ENCODE measurements at places on chromosomes 5 and 9. TPM values are rescaled to one million over a fixed set of nuclear protein-coding genes. Genes with fewer than 3 reads are reported as not detected.

Gene ANKRD18B
- total RNA-seq, result 30.5 TPM

- no peak for DNase-seq
Observed at GRCh38 chr9:124450931-124451661, 845 bp downstream of the ADGRD2 start.

DNA sequence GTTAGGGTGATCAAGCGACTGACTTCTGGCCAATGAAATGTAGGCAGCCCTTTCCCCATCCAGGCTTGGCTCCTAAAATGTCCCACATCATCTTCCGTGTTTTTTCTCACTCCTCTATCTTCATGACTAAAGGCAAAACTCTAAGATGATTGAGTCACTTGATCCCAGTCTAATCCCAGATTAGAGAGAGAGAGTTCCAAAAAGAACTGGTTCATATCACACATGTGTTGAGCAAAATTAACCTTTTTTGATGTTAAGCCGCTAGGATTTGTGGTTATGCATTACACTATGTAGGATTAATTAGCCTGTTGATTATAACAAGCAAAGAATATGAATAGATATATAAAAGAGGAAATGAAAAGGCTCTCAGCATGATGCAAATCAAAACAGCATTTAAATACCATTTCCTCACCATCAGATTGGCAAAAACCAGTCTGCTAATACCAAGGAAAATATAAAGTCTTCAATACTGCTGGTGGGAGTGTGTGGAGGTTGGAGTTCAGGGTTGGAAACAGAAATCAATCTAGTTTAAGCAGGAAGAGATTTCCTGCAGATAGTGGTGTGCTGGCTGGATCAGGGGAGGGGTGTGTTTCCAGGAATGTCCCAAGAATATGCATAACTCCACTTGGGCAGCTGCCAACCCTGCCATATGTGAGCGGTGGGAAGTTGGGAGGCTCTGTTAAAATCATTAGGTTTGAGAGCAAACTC, 187.6 kb upstream of the S1PR3 start:
- DNase-seq, result peak; percentile 4

- DNase-seq, result no peak
Observed at GRCh38 chr5:133402775-133403174, 209.6 kb downstream of the FSTL4 start.

- DNase-seq, result no peak
Observed at GRCh38 chr9:92616655-92617111, 53.2 kb downstream of the IPPK start.

GRCh38 chr5:5416733-5417132, 5.7 kb upstream of the ICE1 start:
- no peak for DNase-seq

Gene SOHLH1
- not detected for total RNA-seq

GRCh38 chr5:111326551-111326950, 102.4 kb downstream of the CAMK4 start:
- DNase-seq, result no peak

Gene ANKRD33B
- total RNA-seq, result 2.9 TPM

All from Calu3 (cell line).